ENCODE measurements at places on chromosomes 2 and 18.

GRCh38 chr2:235660484-235661082 is 166.7 kb downstream of the AGAP1 start:
- no peak for DNase-seq

GRCh38 chr2:38215522-38215921 is 139.6 kb upstream of the CYP1B1 start:
- DNase-seq: no peak

- DNase-seq: no peak
Measured at GRCh38 chr2:221915926-221916325, 343.8 kb upstream of the EPHA4 start.

- DNase-seq: no peak
Measured at GRCh38 chr18:22933966-22934423, 867 bp downstream of the RBBP8 start.

- no peak for DNase-seq
Measured at GRCh38 chr2:63663013-63663864, 74.5 kb downstream of the MDH1 start.

DNA sequence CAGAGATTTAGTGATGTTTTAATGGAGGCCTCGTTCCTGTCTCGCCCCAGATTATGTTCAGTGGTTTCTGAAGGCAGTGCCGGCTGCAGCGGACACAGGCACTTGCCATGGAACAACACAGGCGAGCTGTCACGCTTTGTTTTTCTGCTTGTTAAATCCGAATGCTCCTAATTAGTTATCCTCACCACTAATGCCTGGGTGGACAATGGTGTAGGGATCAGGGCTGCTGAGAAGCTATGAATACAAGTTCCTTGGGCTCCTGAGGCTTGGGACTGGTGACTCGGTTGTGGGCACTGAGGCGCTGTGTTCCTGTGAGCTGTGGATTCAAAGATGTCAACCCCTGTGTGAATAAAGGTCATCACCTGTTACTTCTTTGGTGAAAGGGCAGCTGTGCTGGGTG is 123.5 kb downstream of the PLEKHM3 start:
- no peak for DNase-seq

DNA sequence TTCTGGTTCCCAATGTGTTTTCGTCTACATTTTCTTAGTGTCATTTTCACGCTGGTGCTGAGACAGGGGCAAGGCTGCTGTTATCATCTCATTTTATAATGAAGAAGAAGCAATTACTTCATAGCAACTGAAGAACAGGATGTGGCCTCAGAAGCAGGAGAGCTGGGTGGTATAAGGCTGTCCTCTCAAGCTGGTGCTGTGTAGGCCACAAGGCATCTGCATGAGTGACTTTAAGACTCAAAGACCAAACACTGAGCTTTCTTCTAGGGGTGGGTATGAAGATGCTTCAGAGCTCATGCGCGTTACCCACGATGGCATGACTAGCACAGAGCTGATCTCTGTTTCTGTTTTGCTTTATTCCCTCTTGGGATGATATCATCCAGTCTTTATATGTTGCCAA is 7.3 kb downstream of the IL36G start:
- no peak for DNase-seq

GRCh38 chr2:150012986-150013385 is 425.4 kb upstream of the MMADHC start:
- DNase-seq: no peak

- DNase-seq: no peak
Measured at GRCh38 chr2:44959855-44960254, 18.4 kb downstream of the SIX3 start.

DNA sequence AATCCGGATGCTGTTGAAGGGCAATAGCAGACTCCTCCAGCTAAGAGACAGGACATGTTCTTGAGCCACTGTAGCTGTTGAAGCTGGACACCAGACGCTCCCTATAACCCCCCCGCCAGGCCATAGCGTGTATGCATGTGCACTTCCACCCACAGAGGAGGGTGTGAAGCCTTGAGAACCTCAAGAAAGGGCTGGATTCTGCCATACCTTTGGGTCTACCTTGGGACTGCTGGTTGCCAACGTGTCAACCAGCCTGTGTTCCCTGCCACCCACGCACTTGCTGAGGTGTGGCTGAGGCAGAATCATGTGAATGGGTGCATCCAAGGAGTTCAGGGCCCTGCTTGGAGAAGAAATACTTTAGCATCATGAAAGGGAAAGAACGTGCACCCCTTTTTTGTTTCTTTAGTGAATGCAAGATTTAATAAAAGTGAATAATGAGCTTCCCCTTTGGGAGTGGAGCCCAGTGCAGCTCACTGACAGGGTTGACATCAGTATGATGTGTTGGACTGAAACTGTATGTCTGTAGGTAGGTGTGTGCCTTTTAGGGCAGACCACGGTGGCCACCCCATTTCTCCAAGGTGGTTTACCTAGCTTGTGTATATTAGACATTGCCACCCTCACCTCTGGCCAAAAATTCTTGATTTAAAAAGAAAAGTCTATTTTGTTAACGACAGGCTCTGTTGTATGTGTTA is 198.3 kb downstream of the MGAT5 start:
- DNase-seq: no peak

GRCh38 chr2:42089340-42089925 is 41.6 kb downstream of the PKDCC start:
- DNase-seq: no peak

GRCh38 chr2:221779614-221780067 is 207.5 kb upstream of the EPHA4 start:
- DNase-seq: no peak

DNA sequence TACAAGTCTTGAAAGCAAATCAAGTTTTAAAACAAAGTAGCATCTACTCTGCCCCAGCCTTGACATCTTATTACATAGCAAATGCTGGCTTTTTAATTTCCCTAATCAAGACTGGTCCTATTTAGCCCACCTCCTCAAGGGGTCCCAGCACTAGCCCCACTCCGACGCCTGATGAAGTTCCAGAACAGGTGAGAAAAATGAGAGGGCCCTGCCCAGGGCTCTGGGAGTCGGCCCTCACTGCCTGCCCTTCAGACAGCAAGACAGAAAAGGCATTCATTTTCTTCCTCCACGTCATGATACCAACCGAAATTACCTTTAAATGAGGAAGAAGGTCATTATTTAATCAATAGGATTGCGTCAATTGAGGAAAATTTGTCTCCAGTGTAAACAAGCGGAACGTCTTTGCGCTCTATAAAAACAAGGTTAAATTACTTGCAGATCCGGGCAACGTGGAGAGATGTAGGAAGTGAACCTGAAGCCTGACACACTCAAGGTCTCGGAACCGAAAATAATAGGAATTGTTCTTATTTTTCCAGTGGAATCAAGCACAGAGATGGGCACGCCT is 170.6 kb upstream of the PKDCC start:
- no peak for DNase-seq

DNA sequence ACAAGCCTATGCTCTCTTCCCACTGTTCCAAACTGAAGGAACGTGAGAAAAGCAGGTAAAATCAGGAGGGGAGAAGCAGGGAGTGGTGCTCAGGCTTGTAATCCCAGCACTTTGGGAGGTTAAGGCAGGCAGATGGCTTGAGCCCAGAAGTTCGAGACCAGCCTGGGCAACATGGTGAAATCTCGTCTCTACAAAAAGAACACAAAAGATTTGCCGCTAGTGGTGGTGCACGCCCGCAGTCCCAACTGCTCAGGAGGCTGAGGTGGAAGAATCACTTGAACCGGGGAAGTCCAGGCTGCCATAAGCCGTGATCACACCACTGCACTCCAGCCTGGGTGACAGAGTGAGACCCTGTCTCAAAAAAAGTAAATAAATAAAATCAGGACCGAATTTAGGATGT is 1.3 kb upstream of the TMSB10 start:
- no peak for DNase-seq

DNA sequence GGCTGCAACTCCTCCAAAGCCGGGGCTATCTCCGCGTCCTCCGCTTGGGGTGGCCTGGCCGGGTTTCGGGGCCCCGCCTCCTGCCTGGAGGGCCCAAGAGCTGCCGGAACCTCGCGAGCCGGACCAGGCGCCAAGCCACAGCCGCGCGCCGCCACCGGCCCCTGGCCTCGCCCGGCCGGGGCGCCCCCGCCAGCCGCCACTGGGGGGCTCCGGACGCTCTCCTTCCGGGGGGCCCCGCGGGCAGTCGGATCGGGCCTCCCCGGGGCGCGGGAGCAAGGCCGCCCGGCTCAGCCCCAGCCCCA is 17.4 kb upstream of the HAAO start:
- DNase-seq: no peak

DNA sequence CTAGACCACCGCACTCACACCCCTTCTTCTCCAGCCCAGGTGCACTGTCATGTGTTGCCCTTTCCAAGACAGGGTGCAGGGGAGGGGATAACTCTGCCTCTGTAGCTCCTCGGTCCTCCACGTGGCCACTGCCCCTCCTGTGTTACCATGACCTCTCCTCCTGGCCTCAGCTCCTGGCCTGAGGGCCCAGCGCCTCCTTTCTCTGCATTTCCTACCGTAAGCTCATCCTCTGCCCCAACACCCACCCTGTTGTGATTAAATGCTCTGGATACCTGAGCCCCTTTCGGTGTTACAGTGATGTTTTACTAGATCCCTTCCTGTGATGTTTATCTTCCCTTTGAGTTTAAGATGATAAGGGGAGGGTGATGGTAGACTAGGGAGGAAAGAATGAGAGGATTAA is 242.3 kb downstream of the PTPRM start:
- no peak for DNase-seq

- no peak for DNase-seq
Measured at GRCh38 chr18:4134700-4135099, 320.4 kb downstream of the DLGAP1 start.

GRCh38 chr2:234689911-234690379 is 193.1 kb upstream of the ARL4C start:
- no peak for DNase-seq

- DNase-seq: no peak
Measured at GRCh38 chr2:120699292-120699691, 36.4 kb upstream of the GLI2 start.

GRCh38 chr2:232667989-232668583 is 29.0 kb upstream of the GIGYF2 start:
- DNase-seq: no peak

GRCh38 chr18:23826850-23827620 is 137.8 kb downstream of the LAMA3 start:
- no peak for DNase-seq

DNA sequence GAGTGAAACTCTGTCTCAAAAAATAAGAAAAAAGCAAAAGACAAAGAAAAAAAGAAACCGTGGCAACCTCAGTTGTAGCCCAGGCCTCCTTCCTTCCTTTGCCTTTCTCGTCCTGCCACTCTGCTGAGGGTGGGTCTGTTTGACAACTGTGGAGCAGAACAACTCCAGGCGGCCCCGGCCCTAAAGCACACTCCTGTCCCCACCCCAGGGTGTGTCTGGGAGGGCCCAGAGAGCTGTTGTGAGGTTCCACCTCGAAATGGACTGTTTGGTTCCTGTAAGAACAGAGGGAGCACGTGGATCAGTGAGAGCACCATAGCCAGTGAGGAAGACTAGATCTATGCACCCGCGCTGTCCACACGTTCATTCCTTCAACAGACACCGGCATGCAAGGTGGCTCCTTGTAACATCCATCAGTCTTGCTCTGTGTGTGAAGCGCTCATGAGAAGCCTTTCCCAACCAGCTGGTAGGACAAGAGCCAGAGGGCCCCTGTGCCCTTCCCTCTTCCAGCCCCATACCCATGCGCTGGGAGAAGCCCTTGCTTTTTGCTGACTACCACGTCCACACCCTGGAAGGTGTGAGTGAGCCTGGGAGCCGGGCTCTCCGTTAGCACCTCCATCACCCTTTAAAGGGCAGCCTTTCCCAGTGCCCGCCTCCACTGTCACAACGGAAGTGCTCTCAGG is 61.6 kb downstream of the SOWAHC start:
- no peak for DNase-seq

- no peak for DNase-seq
Measured at GRCh38 chr2:235583925-235584637, 90.2 kb downstream of the AGAP1 start.

DNA sequence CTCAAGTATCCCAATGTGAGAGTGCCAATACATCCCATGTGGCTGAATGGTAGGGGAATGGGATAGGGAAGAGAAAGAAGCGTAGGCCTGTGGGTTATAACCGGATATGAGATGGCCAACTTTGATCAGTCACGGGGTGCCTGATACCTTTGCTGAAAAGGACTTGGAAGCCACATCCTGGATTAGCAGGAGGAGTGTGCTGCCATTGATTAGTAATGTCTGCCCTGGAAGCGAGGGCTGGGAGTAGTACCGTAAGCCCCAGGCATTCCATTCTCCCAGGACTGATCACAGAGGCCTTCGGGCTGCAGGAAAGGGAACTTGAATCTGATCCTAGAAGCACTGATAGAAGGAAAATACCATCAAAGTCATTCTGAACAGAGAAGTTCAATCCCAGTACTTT is 218.5 kb downstream of the TFCP2L1 start:
- DNase-seq: no peak

- DNase-seq: no peak
Measured at GRCh38 chr18:23635283-23636070, 27.2 kb downstream of the ANKRD29 start.

DNA sequence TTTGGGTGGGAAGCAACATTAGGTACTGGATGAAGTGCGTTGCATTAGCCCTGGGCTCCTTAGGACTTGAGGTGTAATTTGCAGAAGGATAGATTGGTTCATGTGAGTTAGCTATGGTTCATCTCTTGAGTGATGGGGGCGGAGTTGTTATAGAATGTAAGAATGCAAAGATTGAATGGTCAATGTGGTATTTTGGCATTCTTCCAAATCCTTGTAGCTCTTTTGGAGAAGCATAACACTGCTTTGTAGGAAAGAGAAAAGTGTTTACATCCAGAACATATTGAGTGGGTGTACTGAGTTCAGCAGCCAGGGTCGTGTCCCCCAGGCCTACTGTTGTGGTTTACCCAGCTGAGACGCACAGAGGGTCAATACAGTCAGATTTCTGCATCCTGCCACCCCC is 173.5 kb downstream of the FMNL2 start:
- no peak for DNase-seq

DNA sequence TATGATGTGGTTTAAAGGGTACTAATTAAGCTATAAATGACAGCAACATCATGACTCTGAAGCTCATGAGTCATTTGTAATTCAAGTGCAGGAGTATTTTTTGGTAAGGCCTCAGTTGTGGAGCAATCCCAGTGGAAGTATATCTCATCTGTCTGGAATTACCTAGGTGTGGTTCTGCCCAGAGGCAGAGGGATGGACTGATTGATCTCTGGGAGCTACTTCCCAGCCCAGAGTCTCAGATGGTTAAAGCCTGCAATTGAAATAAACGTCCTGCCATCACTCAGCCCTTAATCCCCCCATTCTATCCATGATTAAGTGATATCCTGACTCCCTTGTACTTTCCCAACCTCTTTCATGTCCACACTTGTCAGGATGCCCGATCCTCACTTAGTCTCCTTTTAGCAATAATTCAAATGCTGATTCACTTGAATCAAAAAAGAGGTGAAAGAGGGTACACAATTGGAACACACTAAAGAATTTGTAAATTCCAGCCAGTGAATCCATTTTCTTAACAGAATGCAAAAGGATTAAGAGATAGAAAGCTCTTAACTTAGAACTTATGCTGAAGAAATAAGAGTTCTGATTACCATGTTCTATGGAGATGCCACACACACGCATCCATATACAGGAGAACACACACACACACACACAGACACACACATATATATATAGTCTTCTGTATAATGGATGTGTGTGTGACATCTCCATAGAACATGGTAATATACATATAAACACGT is 664.4 kb downstream of the NYAP2 start:
- no peak for DNase-seq
